ENCODE measurements at places on chromosomes 13 and 19. TPM values are rescaled to one million over a fixed set of nuclear protein-coding genes. Genes with fewer than 3 reads are reported as not detected.

DNA sequence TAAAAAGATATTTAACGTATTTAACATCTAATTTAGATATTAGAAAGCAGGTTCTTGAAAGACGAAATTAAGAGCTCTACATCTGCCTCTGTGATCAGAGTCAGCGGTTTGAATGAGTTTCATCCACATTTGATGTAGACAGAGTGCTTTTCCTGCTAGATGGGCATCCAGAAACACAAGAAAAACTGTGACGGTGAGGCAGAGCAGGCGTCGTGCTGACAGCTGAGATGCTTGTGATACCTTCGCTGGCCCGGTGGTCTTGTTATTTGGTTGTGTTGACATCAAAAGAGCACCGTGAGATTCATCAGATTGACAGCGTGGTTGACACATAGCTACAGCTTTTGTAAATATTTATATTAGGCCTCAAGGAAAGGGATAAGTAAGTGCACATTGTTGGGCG lies 399.1 kb downstream of the GPC5 start:
- DNase-seq, result no peak

GRCh38 chr13:47794963-47795362 lies 206.1 kb downstream of the SUCLA2 start:
- DNase-seq, result no peak

- DNase-seq, result no peak
Measured at GRCh38 chr19:51094696-51095279, 12.1 kb upstream of the KLK14 start.

The ZIK1 gene
- total RNA-seq, result 6.9 TPM

The LRG1 gene
- total RNA-seq, result not detected

The ZNF253 gene
- 4.9 TPM for total RNA-seq

The TJP3 gene
- 9.0 TPM for total RNA-seq

The SLC8A2 gene
- not detected for total RNA-seq
